SK-N-DZ (cell line): ENCODE measurements at places on chromosomes 5 and 9.
A peak's percentile ranks its signal among the peaks of the same experiment; 100 is the strongest.

- no peak for DNase-seq
Observed at GRCh38 chr9:4579001-4579400, 83.1 kb upstream of the PLPP6 start.

DNA sequence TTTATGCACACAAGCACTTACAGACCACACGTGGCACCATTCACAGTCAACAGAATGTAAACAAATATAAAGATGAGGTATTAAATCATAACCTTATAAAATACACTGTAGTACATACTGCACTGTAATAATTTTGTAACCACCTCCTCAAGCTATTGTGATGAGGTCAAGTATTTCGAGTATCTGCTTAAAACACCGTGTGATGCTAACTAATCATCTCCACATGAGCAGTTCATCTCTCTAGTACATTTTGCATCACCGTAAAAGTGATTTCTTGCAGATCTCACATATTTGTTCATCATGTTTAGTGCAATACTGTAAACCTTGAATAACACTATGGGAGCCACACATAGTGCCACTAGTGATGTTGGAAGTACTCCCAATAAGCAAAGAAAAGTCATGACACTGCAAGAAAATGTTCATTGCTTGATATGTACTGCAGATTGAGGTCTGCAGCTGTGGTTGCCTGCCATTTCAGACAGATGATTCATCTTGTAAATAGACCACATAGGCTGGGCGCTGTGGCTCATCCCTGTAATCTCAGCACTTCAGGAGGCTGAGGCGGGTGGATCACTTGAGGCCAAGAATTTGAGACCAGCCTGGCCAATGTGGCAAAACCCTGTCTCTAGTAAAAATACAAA lies 44.3 kb downstream of the FOXB2 start:
- no peak for DNase-seq

DNA sequence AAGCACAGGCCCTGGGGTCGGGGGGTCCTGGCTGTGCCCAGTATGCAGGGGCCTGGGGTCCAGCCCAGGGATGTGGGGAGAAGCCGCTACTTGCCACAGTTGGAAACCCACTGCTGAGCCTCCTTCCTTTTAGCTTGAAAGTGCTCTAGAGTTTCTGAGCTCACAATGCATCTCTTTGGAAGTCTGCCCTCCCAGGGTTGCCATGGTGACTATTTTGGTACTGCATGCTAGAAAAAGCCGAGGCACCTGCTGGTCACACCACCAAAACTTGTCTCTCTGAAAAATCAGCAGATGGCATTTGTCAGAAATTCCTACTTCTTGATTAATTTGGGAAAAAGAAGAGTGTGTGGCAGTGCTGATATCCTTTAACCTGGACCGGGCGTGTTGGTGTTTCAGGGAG lies 151.8 kb downstream of the SEC61B start:
- DNase-seq = no peak

GRCh38 chr5:153352685-153353219 lies 137.7 kb upstream of the GRIA1 start:
- DNase-seq = no peak

GRCh38 chr5:139046551-139046950 lies 151.6 kb downstream of the SIL1 start:
- DNase-seq = no peak

- peak; percentile 22 for DNase-seq
Observed at GRCh38 chr5:71475788-71476384, 20.4 kb downstream of the BDP1 start.

GRCh38 chr5:154575546-154576428 lies 97.8 kb upstream of the HAND1 start:
- DNase-seq = no peak

- DNase-seq = no peak
Observed at GRCh38 chr9:126965077-126965476, 50.5 kb downstream of the RALGPS1 start.

DNA sequence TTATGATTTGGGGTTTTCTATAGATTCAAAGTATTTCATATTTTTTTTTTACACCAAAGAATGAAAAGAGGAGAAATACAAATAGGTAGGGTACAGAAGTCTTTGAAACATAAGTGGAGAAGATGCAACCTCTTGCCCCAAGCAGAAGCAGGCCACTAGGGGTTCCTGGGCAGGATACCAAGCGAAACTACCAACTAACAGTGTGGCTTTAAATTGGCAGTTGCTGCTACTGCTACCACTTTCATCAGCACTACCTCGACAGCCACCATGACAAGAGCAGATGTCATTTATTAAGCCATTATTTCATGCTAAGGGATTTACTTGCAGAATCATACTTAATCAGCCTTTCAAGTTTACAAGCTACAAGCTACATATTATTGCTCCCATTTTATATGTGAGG lies 288.1 kb downstream of the NR3C1 start:
- DNase-seq = no peak

GRCh38 chr5:137666461-137666850 lies 69.4 kb downstream of the KLHL3 start:
- DNase-seq = no peak

- DNase-seq = no peak
Observed at GRCh38 chr9:94700445-94700844, 26.1 kb upstream of the AOPEP start.

- DNase-seq = no peak
Observed at GRCh38 chr9:16310278-16311110, 560.0 kb downstream of the BNC2 start.

- no peak for DNase-seq
Observed at GRCh38 chr5:61754792-61755191, 422.7 kb downstream of the ZSWIM6 start.

DNA sequence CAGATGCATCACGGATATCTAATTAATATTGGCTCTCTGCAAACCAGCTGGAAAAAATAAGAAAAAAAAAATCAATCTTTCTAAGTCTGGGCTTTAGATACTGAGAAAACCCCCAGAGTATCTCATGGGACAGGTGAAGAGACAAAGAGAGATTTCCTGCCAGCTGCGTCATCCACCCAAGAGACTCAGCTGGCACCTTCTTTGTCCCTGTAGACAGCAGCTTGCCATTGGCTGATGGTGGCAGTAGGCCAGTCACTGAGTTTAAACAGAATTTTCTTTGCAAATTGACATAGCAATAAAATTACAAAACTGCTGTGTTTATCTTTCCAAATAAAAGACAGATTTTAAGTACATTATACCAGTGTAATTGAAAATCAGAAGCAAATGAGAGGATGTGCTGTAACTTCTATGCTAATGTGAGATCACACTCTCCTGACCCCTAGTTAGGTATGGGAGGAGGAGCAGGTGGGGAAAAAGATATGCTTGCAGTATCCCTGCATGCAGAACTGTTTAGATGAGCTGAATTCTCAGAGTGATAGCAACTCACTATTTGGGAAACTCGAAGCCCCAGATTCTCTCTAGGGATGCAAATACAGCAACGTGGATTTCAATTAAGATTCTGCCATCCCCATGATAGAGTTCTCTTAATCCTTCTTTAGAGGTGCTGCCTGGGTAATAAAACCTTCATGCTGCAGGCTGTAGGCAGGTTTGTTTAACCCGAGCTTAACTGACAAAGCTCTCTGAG lies 72.2 kb downstream of the NMUR2 start:
- no peak for DNase-seq

DNA sequence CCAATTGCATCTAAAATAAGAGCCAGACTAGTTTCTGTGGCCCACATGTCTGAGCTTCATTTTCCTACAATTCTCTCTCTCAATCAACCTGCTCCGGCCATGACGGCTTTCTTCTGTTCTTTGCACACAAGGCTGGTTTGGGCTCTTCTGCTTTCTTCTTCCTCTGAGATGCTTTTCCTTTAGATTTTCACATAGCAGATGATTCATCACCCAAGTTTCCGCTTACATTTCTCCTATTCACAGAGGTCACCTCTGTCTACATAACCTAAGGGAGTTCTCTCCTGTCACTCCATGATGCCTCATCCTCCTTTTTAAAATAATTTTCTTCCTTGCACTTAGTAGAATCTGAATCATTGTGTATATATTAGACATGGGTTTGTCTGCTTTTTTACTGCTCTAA lies 334.6 kb upstream of the TUSC1 start:
- DNase-seq = no peak

DNA sequence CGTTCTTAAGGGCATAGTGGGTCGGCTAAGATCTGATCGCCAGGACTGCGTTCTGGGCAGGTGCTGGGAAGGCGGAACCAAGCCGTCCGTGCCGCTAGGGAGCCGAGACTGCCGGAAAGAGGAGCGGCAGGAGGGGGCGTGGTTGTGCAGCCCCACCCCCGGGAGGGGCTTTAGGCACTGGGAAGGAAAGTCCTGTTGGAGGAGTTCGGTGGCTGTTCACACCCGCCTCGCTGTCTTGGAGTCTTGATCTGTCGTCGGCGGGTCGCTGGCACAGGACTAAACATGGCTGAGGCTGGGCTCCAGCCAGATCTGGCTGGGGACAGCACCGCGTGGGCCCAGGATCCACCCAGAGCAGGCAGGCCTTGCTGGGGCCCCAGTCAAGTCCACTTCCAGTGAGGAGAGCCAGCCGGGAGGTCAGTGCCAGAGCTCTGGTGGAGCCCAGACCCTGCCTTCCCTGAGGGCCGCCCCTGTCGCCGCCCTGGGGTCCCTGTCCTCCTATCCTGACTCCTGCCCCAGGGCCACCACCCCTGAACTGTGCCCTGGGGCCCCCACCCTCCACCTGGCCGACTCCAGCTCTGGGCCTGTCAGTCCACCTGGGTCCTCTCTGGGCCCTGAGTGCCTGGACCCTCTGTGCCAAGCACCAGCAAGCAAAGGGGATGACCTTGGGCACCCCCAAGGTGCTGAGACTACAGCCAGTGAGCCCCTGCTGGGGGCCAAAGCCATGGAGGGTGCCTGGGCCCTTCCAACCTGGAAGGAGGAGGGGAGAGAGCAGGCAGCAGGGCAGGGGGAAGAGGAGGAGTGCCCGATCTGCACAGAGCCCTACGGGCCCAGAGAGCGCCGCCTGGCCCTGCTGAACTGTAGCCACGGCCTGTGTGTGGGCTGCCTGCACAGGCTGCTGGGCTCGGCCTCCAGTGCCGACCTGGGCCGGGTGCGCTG lies 4.5 kb downstream of the RNF208 start:
- DNase-seq = no peak

DNA sequence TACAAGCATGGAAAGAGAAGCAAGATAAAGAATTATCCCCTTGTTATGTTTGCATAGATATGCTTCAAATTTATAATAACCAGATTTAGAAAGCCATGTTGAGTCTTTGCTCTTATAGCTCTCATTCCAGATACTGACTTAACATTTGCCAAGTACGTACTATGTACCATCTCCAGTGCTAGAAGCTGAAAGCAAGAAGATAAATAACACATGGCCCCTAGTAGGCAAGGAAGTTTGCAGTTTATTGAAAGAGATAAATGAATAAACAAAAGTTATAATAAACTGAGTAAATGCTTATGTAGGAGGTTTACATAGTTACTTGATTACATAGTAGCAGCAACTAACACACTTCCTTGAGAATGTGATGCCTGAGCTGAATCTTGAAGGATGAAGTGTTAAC lies 628.4 kb downstream of the HINT1 start:
- no peak for DNase-seq

GRCh38 chr5:40754381-40755092 lies 1.2 kb downstream of the TTC33 start:
- peak; percentile 5 for DNase-seq

GRCh38 chr9:92962846-92963245 lies 15.5 kb downstream of the FGD3 start:
- DNase-seq = no peak

DNA sequence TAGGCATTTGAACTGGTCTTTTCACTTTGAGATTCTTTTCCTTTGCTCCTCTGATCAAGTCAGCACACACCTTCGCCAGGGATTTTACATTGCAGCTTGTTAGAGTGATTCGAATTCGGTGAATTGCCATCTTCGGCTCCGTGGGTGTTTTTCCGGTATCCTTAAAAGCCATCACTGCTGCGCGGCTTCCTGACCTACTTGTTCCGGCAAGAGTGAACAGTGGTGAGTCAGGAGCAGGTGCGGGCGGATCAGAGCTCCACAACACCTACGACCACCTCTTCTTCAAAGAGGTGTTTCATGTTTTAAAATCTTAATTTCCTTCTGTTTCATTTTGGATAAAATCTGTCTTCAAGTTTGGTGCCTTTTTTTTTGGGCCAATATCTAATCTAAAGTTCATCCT lies 134.6 kb downstream of the TMC1 start:
- no peak for DNase-seq

GRCh38 chr5:135061001-135061400 lies 27.0 kb upstream of the PITX1 start:
- DNase-seq = no peak

GRCh38 chr5:132751444-132751843 lies 4.2 kb downstream of the CCNI2 start:
- DNase-seq = no peak

GRCh38 chr9:91150998-91151717 lies 210.6 kb downstream of the AUH start:
- DNase-seq = no peak

DNA sequence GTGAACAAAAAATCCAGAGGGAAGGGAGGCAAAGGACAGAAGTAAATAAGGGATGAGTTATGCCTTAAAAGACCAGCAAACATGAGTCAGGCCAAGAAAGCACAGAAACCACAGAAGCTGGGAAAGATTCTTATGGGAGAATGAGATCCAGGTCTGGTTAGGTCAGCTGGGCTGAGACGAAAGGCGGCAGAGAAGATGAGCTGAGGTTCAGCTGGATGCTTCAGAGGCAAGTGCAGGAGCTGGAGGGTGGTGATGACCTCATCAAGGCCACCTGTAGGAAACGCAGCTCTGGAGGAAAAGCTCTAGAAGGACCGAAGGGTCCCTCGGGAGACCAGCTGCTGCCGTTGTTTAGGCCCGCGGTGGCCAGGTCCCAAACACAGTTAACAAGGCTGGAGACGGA lies 152.0 kb downstream of the MYO10 start:
- DNase-seq = no peak

- no peak for DNase-seq
Observed at GRCh38 chr9:33351547-33351946, 50.8 kb downstream of the AQP7 start.

DNA sequence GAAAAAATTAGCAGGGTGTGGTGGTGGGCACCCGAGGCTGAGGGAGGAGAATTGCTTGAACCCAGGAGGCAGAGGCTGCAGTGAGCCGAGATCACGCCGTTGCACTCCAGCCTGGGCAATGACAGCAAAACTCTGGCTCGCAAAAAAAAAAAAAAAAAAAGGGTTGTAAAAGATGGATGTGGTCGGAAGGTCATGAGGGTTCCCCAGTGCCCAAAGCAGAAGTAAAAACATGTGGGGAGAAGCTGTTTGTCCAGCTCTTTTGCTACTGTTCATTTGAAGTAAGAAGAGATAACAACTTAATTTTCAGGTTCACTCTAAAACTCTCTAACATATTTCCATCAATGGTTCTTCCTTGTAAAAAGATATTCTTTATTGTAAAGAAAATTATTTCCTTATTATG lies 57.1 kb upstream of the GOLPH3 start:
- DNase-seq = no peak

DNA sequence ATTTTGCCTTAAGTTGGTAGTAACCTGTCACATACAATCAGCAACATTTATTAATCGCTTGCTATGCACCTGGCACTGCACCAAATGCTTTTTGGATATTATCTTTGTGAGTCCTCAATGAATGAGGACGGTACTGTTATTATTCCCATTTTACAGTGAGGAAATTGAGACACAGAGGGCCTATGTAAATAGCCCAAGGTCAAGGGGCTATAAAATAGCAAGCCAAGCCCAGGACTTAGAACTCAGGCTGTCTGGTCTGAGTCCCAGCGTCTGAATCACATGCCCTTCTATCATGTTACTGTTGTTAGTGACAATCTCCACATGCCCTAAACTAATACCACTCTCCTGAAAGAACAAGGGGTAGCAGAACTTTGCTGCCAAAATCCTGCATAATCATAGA lies 60.0 kb downstream of the ERAP1 start:
- no peak for DNase-seq
